ENCODE measurements at places on chromosomes 5 and 9.

DNA sequence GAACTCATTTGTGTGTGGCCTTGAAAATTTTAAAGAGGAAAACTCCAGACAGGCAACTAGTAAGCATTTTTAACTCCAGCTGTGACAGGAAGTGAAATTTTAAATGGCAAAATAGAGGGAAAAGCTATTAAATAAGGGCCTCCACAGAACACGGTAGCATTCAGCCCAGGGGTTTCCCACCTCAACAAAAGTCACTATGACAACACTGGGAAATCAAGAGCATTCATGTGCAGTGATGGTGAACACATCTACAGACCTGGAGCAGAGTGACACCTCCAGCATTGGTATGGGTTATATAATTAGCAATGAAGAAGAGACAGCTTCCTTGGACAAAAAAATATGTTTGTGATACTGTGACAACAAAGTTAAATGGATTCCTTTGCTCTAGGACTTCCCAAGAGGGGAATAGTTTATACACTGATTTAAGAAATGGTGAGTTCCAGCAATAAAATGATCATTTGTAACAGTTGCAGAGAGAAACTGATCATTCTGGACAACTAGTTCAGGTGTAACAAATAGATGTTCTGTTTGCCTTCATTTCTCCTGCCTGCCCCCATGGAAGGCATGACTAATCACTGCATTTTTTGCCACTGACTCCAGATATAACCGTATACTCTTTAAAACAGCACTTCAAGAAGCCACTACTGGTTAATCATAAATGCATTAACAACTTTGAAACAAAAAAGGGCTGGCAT is 93.3 kb upstream of the SLC44A1 start:
- no peak for DNase-seq

DNA sequence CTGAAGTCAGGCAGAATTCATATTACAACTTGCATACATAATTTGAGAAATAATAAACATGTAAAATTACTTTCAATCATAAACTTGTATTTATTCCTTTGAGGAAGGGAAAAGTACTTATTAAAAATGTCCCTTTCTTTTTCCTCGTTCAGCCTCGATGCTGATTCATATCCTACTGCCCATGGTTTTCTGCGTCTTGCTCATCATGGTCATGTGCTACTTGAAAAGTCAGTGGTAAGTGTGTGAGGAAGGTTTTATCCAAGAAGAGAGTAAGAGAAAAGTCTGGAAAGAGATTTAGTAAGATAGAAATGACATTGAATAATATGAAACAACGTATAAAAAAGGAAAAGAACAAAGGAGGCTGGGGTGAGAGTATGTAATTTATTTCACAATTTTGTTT is 85.9 kb downstream of the OSMR start:
- no peak for DNase-seq

GRCh38 chr9:132590318-132591182 is 8.1 kb downstream of the BARHL1 start:
- DNase-seq = no peak

GRCh38 chr5:155631116-155631515 is 617.6 kb downstream of the KIF4B start:
- no peak for DNase-seq

DNA sequence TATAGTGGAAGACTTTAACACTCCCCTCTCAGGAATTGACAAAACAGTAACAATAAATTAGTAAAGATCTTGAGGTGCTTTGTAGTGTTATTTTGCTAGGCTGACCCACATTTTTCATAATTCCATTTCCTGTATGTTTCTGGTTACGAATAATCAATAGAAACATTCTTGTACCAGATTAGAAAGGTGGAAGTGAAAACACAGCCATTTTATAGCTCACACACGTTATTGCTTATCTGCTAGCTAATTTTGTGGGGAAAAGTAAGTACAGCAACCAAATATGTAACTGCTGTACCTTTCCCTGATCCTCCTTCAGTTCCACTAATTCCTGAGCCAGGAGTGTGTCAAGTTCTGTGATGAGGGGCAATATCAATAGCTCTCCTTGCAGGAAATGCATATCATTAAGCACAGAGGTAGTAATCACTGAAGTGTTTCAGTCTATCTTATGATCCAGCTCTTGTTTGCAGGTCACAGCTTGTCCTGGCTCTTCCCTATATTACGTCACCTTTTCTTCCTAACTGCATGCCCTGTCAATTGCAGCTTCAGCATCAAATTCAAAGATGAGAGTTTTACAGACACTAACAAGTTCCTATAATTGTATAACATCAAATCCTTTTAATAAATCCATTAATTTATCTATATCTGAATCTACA is 59.4 kb downstream of the MINAR2 start:
- DNase-seq = no peak
